ENCODE measurements at places on chromosomes 4 and X. TPM values are rescaled to one million over a fixed set of nuclear protein-coding genes. Genes with fewer than 3 reads are reported as not detected.

DNA sequence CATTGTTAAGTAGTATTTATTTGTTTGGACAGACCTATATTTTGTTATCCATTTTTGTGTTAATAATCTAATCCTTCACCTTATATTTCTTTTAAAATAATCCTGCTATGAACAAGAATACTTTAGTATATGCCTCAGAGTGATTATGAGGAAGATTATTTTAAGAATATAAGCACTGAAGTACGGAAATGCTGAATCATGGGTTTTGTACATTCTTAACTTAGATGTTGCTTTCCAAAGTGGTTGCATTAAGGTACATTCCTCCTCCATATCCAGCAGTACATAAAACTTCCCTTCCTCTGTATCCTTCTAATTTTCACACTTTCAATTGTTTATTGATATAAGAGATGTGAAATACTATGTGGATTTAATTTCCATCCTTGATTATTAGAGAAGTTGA is 491.4 kb upstream of the GRID2 start:
- no peak for DNase-seq

ZNF630 gene
- total RNA-seq: 1.3 TPM

- no peak for DNase-seq
Measured at GRCh38 chr4:48815483-48815882, 15.4 kb upstream of the OCIAD1 start.

GRCh38 chr4:77564231-77564630 is 41.4 kb upstream of the CXCL13 start:
- DNase-seq: no peak

HOPX gene
- 134 TPM for total RNA-seq

DNA sequence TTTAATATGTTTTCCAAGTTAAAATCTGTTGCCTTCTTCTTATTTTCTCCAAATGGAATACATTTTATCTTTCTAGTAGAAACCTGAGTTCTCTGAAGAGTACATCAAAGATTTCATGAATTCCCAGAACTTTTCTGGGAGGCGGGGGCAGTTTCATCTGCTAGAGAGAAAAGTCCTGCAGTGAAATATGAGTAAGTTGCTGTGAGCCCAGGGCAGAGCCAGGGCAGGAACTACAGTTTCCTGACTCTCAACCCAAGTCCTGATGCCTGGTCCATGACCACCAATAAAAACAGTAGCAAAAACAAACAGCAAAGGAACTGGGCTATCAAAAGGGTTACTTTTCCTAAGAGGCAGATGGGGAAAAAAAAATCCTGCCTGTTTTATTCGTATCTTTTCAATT is 239.4 kb upstream of the CTSO start:
- no peak for DNase-seq

TCP11X2 gene
- total RNA-seq: not detected
